ENCODE measurements at places on chromosomes 7 and 10. TPM values are rescaled to one million over a fixed set of nuclear protein-coding genes. Genes with fewer than 3 reads are reported as not detected.

TMEM236 gene
- 5.0 TPM for total RNA-seq

PHYH gene
- total RNA-seq, result 29.6 TPM

LIPN gene
- total RNA-seq, result 1.0 TPM

FZD8 gene
- total RNA-seq, result 20.4 TPM

MNX1 gene
- 0.93 TPM for total RNA-seq

RINT1 gene
- total RNA-seq, result 14.8 TPM

CPA4 gene
- not detected for total RNA-seq

TMEM176A gene
- total RNA-seq, result 63.7 TPM

SPAM1 gene
- total RNA-seq, result not detected

LFNG gene
- 35.4 TPM for total RNA-seq

ANKRD61 gene
- not detected for total RNA-seq

HACD1 gene
- total RNA-seq, result 34.3 TPM

ANKRD26 gene
- total RNA-seq, result 6.7 TPM

PAX4 gene
- not detected for total RNA-seq

FAM221A gene
- 9.0 TPM for total RNA-seq

GSTO2 gene
- total RNA-seq, result 9.1 TPM

FAM25A gene
- not detected for total RNA-seq

FAM25C gene
- not detected for total RNA-seq

LMOD2 gene
- 0.17 TPM for total RNA-seq

C10orf71 gene
- not detected for total RNA-seq

CLCN1 gene
- not detected for total RNA-seq

MBLAC1 gene
- total RNA-seq, result 3.0 TPM

NSMCE4A gene
- total RNA-seq, result 38.4 TPM

ARHGEF35 gene
- 11.5 TPM for total RNA-seq

PPP3CB gene
- 38.0 TPM for total RNA-seq

BCCIP gene
- total RNA-seq, result 36.9 TPM

ACTR1A gene
- 92.5 TPM for total RNA-seq

RAPGEF5 gene
- total RNA-seq, result 139 TPM

CLRN3 gene
- total RNA-seq, result not detected

SPOCK2 gene
- 187 TPM for total RNA-seq

PRSS1 gene
- not detected for total RNA-seq

HEPACAM2 gene
- not detected for total RNA-seq

CCZ1B gene
- total RNA-seq, result 70.4 TPM

UBE2D4 gene
- total RNA-seq, result 27.2 TPM

Data from upper lobe of right lung (tissue), 1 donor.